ENCODE measurements at places on chromosomes 7 and 10.

GRCh38 chr7:79176859-79177477 is 276.5 kb downstream of the MAGI2 start:
- peak; percentile 82 for DNase-seq

- no peak for DNase-seq
Observed at GRCh38 chr7:4083513-4083912, 598.6 kb upstream of the FOXK1 start.

GRCh38 chr10:50919010-50919409 is 33.6 kb upstream of the A1CF start:
- DNase-seq = no peak

- no peak for DNase-seq
Observed at GRCh38 chr7:134636008-134636449, 10.6 kb upstream of the BPGM start.

- no peak for DNase-seq
Observed at GRCh38 chr10:124329362-124329761, 89.4 kb downstream of the OAT start.

DNA sequence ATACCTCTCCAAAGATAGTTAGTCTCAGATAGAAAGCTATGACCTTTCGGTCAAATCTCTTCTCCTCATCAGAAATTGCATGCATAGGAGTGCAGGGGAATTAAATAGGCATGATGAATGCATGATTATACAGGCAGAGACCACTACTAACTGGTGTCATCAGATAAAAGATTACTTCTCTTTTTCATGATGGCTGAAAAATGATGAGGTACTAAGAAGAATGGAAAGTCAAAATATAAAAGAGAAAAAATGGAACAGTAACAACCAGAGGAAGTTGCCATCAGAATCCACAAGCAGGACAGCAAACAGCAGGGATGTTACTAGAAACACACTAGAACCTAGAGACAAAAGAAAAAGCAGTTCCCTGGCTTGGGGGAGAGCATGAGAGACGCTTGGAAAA is 31.6 kb downstream of the CTTNBP2 start:
- DNase-seq = no peak
